ENCODE measurements at places on chromosomes 11 and 22.

GRCh38 chr11:100593291-100593690 is 93.8 kb upstream of the ARHGAP42 start:
- DNase-seq, result no peak

- DNase-seq, result no peak
Measured at GRCh38 chr11:28259177-28259843, 151.1 kb downstream of the METTL15 start.

GRCh38 chr22:38066381-38067027 is 9.3 kb downstream of the PICK1 start:
- DNase-seq, result no peak

- DNase-seq, result no peak
Measured at GRCh38 chr11:60871378-60872061, 4.2 kb downstream of the ZP1 start.

DNA sequence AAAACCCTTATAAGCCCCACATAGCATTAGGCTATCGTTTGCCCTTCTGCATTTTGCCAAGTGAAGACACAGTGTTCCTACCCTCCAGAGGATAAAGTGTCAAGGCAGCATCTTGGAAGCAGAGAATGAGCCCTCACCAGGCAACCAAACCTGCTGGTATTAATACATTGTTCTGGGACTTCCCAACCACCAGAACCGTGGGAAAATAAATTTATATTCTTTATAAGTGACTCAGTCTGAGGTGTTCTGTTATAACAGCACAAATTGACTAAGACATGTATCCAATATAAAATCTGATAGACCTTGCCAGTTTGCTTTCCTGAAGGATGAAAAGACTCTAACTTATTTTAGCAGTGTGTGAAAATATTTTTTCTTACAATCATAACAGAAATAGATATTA is 792.5 kb upstream of the LRRC4C start:
- DNase-seq, result no peak

DNA sequence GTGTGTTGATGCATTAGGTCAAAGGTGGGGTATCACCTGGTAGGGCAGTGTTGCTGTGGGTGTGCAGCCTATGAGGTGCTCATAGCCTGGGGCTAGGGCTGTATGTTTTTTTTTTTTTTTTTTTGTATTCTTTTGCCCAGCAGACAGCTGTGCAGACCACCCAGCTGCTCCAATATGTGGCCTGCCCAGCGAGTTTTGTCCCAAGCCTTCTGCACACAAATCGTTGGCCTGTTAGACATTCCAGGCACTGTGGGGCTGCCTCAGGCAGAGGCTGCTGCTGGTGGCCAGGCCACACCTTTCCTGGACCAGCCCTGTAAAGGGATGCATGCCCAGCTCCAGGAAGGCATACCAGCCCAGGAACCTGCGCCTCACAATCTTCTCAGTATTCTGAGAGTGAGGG is 348.5 kb downstream of the JRKL start:
- DNase-seq, result no peak

GRCh38 chr11:65301491-65302329 is 13.0 kb upstream of the CDC42EP2 start:
- no peak for DNase-seq

- no peak for DNase-seq
Measured at GRCh38 chr11:16815047-16815767, 76.8 kb downstream of the C11orf58 start.

GRCh38 chr22:48494256-48494967 is 1333.3 kb downstream of the BRD1 start:
- no peak for DNase-seq

GRCh38 chr11:102819491-102819890 is 21.5 kb upstream of the MMP1 start:
- no peak for DNase-seq

DNA sequence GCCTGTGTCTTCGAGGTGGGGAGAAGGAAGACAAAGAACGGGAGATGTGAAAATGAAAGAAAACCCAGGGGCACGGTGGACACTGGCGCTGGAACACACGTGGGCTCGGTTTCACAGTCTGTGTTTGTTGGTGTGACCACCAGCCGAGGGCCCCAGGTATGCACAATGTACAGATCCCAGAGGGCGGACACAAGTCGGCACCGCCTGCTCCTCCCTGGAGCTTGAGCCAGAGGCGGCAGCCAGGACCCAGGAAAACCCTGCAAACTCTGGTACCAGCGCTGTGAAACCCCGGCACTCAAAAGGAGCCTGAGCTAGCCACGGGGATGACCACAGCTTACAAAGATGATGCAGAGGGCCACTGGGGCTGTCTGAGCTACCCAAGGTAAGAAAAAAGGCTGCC is 105.0 kb downstream of the SHANK2 start:
- DNase-seq, result no peak

DNA sequence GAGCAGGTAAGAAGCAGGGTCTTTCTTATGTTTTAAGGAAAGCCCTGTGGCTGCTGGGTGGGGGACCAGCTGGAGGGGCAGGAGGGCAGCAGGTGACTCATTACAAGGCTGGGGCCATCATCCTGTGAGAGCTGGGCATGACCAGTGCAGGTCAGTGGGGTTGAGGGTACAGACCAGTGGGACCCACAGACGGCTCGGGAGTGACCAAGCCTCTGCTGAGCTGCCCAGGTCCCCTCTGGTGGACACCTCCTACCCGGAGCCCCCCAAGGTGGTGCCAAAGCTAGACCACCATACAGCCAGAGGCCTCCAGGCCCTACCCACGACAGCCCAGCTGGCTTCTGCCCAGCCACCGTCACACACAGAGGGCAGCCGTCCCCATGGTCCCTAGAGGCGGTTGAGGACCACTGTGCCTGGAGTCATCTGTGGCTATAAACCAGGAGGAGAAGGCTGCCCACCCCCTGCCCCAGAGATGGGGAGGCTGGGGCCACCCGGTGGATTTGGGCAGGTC is 670 bp downstream of the MYEOV start:
- no peak for DNase-seq

GRCh38 chr11:15873501-15873900 is 482.8 kb downstream of the SOX6 start:
- DNase-seq, result no peak

DNA sequence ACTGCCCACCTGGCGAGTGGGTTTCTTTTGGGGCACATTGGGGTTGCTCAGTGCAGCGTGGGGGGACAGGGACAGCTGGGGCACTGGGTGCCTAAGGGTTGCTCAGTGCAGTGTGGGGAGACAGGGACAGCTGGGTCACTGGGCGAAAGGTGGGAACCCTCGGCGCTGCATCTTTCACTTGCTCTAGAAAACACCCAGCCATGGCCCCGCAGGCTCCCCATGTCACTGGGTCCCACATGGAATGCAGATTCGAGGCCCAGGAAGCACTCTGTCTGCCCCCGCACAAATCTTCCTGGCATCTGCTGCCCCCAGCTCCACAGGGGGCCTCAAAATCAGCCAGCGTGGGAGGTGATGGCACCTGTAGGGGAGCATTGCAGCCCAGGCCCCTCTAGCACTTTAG is 229.3 kb downstream of the BRD1 start:
- no peak for DNase-seq

DNA sequence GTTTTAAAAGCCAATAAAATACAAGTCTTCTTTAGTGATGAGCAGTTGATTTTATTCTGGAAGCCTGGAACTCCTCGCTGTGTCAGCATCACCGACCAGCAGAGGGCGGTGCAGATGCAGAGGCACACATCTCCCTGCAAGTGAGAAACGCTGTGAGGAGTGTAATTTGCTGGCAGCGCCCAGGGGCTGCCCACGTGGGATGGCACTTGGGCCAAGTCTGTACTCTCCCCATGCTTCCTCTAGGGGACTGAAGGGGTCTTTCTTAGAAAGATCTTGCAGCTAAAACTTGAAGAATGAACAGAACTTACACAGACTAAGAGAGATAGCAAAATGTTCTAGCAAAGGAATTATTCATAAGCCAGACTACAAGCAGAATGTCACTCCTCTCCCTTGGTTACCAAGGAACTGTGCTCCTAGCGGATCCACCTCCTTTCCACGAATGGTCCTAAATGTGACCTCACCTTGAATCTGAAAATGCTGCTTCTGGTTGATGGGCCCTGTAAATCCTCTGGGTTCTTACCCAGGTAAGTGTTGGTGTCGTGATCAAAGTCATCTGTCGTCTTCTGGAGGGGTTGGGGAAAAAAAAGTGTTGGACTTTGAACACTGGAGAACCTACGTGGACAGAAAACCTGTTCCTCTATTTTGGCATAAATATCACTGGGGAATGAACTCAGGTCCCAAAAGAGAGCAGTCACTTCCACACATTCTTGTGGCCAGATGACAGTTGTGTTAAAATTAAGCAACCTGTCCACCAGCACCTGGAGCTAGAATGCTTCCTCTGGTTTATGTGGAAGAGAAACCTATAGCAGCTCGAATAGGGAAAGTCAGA is 31.8 kb downstream of the CNTF start:
- peak; percentile 20 for DNase-seq

- DNase-seq, result peak; percentile 69
Measured at GRCh38 chr22:44031158-44031952, 7.3 kb downstream of the PARVB start.

DNA sequence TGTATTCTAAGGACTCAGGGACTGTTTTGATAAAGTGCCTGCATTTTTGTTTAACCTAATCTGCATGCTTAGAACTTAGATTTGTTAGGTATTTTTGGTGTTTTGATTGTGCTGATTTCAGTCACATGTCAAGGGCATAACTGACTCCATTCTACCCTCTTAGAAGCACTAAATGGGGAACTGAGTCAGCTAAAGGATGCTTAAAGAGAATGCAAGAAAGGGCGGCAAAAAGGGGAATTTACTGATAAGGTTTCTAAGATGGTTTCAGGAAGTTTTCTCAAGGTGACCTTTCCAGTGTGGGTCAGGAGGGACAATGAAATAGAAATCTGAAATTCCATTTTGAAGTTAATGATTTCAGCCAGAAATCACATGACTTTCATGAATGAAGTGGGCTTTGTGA is 43.0 kb downstream of the MMP20 start:
- no peak for DNase-seq

DNA sequence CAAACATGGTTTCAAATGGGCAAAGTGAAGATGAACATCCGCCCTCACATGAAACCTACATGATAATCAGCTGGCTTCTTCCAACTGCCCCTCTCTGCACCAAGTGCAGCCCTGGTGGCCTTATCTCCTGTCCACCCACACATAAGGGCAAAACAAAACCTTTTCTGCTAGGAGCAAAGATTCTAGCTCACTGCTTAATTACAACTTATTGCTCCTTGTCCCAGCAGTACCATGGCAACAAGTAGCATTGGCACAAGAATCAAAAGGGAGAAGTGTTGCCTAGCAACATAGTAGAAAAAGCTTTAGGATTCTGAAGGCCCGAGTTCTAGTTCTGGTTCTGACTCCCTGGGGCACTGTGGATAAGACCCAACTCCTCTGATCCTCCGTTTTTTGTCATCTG is 68.7 kb upstream of the BMAL1 start:
- no peak for DNase-seq

GRCh38 chr22:30866811-30867271 is 101.7 kb downstream of the MORC2 start:
- peak; percentile 33 for DNase-seq

DNA sequence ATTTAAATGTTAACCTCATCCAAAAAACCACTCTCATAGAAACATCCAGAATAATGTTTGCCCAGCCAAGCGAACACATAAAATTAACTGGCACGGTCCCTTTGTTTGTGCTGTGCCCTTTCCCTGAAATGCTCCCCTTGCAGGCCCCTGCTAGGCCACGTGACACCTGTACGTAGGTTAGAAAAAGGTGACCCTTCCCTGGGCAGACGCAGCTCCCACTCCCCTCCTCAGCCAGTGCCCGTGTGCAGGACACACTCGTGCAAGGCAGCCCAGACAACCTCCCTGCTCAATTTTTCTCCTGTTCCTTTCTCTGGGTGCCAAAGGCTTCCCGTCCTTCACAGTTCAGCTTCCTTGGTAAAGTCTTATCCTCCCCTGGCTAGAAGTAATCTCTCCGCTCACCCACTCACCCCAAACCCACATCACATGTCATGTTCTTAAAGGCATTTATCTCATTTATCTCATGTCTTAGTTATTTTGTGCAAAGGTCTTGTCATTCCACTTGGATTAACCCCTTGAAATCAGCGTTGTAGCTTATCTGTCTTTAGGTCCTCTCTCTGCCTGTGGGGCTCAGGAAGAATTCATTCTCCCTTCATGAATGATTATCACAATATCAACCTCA is 20.7 kb downstream of the FAM83F start:
- DNase-seq, result no peak

- no peak for DNase-seq
Measured at GRCh38 chr11:67406969-67407687, 3.2 kb downstream of the TBC1D10C start.

Measured in pulmonary artery endothelial cell (primary cell).